Fibroblast of lung (primary cell): ENCODE measurements at places on chromosomes 13 and 19. TPM values are rescaled to one million over a fixed set of nuclear protein-coding genes. Genes with fewer than 3 reads are reported as not detected.

DNA sequence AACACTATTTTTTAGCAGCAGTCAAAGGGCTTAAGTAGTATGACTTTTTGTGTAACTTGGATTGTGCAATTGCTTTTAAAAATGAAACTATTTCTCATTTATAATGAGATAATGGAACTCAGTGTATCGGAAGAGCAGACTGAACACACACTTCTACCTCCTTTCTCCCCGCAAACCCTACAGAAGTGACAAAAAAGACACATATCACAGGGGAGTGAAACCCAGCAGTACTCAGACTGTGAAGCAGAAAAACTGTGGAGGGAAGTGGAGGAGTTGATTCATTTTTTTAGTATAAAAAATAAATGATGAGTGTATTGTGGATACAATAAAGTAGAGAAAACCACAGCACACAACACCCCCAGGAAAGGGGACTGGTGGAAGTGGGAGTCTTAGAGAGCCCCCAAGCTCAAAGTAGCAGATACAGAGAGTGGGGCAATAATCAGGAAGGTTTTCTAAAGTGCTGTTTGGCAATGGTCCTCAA, 9.7 kb downstream of the LPAR6 start:
- DNase-seq, result no peak

DNA sequence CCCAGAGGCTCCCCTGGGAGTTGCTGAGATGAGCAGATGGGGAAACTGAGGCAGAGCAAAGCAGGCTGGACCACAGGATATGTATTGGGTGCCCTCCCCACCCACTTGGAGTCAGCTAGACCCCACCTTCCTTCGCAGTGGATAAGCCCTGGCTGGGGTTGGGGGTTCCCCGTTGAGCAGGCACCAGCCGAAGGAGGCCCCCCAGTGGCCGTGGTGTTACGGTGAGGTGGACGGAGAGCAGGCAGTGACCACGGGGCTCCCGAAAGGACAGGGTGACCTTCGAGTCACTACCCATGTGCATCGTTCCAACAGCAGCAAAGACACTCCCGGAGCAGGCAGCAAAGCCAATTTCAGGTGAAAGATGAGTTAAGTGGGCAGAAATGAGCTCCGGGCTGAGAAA, 62.4 kb upstream of the ADGRE5 start:
- no peak for DNase-seq

DNA sequence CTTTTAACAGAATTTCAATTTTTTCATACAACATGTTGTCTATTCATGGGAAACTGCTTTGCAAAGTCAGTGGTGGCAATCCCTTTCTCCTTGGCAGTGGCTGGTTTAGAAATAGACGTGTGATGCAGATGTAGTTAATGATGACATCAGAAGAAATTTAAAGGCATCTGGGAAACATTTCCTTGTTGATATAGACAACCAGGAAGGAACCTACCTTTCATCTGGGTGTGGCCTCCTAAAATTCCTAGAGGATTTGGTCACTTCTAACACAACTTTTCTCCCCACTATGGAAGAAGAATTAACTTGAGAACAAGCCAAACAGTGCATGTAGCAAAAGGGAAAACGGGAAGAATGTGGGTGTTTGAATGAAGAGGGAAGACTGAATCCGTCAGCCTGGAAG, 102.8 kb downstream of the EFNB2 start:
- DNase-seq, result peak; percentile 11

GRCh38 chr13:42378383-42378780, 106.4 kb downstream of the AKAP11 start:
- no peak for DNase-seq

DNA sequence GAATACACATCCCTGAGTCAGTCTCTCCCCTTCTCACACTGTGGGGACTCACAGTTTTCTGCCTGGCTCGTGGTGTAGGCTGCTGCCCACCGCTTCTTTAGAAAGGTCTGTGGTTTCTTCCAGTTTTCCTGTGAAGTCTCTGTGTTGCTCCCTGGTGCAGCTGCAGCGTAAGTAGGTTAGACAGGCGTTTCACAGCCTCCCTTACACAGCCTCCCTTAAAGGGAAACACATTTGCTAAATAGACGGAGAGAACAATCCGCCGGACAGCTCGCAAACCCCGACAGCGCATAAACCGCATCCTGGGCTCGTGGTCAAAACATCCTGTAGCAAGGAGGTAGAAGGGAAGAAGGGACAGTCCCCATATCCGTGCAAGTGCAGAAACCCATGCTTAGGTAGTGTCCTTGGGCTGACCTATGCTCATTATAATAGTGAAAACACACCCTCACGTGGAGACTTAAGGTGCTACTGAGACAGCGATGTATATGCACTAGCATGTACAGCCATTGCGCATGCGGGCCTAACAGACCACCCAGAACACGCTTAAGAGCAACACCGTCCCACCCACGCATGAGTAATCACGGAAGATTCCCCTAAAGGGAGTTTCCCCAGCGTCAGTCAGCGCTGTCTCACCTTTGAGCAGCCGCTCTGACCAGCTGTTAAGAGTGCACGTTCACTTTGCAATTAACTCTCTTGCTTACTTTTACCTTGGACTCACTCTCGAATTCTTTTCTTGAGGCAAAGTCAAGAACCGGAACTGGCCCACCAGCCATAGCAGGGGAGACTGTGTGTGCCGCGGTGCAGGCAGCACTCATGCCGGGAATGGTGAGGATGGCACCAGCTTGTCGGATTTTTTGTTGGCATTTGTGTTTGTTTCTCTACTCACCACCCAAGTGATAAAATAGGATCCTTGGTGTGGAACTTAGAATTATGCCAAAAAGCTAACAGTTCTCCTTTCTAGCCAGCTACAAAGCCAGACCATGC, 16.6 kb downstream of the SIGLEC8 start:
- no peak for DNase-seq

DNA sequence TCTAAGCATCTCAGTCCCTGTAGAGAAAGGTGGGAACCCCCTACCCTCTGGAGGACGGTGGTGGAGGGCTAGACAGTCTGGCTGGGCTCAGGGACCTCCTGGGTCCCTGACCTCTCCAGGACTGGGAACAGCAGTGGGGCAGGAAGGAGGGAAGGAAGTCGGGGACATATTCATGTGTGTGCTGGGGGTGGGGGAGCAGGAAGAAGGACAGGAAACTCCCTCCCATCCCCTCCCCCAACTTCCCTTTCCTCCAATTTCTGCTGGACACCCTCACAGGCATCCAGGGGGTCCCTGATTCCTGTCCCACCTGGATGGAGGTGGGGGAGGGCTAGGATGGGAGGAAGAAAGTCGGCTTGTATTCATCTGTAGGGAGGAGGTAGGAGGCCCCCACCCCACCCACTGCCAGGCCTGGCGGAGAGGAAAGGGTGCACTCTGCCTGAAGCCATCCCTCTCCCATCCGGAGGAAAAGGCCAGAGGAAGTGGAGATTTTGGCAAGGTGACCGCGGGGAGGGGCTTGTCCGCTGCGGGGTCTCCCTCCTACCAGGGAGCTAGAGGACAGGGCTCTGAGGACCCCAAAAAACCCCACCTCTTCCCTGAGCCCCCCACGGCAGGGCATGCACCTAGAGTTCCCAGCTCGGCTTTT, 2.3 kb downstream of the NOVA2 start:
- DNase-seq, result no peak

DNA sequence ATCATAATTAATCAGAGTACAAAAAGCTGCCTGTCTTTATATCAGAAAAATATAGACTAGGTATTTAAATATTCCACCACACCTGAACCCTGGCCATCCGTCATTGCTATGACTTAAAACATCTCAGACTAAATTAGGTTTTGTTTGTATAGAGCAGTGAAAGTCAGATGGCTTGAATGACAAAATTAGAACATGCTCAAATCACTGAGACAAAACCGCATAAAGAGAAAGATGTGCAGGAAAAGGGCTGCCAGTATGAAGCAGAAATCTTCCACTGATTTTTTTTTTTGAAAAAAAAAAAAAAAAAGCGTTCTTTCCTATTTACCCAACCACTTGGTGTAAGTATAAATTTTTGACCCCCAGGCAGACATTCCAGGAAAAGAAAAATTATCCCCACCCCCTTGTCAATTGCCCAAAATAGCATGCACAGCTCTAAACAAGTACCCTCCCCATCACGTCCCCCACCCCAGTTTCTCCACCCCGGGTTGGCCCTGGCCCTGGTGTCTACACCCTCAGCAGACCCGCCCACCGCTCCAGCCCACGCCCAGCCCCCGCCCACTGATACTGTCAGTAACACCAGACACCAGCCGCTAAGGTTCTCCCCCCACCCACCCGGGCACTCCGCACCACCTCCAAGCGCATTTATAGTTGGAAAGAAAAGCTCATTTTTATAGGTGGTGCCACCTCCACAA, 118.6 kb downstream of the URI1 start:
- DNase-seq, result no peak

GRCh38 chr19:39390451-39390750, 505 bp downstream of the PAF1 start:
- DNase-seq, result peak; percentile 9

- no peak for DNase-seq
Observed at GRCh38 chr13:75442736-75443234, 39.2 kb downstream of the TBC1D4 start.

The LMTK3 gene
- total RNA-seq, result under 0.01 and 0.17 TPM in 2 replicates

GRCh38 chr13:113832631-113833030, 31.2 kb downstream of the GAS6 start:
- no peak for DNase-seq

The LGALS14 gene
- not detected in 2 replicates for total RNA-seq

DNA sequence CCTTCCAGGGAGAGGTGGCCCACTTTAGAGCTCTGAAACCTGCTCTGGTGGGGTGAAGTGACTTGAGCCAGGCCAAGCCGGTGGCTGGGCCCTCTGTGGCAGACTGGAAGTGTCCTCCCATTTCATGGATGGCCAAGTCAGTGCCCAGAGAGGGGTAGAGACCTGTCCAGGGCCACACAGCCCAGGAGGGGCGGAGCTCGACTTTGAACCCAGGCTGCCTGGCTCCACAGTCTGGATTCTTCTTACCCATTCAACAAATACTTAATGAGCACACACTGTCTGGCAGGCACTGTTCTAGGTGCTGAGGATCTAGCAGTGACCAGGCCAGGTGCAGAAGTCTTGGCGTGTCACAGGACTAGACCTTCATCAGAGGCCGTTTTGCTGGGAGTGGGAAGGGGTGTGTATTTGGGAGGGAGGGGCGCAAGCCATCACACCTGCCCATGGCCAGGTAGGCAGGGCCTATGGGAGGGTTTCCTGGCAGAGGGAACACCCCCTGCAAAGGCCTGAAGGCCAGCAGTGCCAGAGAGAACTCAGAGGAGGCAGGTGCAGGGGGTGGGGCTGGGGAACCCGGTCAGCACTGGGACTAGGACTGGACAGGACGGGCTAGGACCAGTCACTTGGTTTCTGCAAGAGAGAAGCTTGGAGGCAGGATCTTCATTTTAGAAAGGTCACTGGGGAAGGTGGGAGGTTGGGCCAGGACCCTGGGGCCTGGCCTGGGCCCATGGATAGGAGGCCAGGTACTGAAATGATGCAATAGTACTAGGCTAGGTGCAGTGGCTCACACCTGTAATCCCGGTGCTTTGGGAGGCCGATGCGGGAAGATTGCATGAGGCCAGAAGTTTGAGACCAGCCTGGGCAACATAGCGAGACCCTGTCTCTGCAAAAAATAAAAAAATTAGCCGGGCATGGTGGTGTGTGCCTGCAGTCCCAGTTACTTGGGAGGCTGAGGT, 31.8 kb downstream of the DNM2 start:
- no peak for DNase-seq

DNA sequence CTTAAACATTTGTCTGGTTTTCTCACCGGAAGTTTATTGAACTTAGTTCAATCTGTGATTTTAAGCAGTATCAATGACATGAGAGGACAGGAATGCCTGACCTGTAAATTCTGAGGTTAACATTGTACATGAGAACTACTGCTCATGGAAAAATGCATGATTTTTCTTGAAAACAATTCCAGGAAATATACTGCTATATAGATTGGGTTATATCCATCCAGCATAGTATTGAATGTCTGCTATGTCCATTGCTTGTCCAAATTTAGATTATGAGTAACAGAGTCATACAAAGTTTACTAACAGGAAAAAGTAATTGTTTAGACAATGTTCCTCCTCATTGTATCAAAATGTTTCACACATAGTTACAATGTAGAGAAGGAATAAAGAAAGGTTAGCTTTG, 606.8 kb downstream of the DACH1 start:
- DNase-seq, result no peak

The NCR1 gene
- total RNA-seq, result not detected in 2 replicates
